Femur (tissue), 1 donor: ENCODE measurements at places on chromosomes 1 and 21.

DNA sequence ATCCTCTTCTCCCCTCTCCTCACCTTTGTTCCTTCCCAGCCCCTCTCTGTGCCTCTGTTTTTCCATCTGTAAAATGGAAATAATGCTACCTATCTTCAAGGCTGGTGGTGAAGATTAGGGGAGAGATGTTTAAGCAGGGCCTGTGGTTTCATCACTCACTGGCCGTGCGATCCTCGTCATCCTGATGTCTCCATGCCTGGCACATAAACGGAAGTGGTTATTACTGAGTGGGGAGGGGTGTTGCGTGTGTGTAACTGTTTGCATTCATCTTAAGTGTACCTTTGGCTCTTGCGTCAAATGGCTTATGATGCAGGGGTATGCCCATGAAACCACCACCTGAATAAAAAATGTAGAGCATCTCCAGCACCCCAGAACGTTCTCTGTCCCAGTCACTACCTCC, 17.2 kb upstream of the C1QA start:
- no peak for DNase-seq

- DNase-seq: peak; percentile 22
These were observed 221.3 kb downstream of the FOXD2 start for GRCh38 chr1:47659146-47659545.

GRCh38 chr1:37817481-37817880, 9.5 kb upstream of the YRDC start:
- DNase-seq: no peak

DNA sequence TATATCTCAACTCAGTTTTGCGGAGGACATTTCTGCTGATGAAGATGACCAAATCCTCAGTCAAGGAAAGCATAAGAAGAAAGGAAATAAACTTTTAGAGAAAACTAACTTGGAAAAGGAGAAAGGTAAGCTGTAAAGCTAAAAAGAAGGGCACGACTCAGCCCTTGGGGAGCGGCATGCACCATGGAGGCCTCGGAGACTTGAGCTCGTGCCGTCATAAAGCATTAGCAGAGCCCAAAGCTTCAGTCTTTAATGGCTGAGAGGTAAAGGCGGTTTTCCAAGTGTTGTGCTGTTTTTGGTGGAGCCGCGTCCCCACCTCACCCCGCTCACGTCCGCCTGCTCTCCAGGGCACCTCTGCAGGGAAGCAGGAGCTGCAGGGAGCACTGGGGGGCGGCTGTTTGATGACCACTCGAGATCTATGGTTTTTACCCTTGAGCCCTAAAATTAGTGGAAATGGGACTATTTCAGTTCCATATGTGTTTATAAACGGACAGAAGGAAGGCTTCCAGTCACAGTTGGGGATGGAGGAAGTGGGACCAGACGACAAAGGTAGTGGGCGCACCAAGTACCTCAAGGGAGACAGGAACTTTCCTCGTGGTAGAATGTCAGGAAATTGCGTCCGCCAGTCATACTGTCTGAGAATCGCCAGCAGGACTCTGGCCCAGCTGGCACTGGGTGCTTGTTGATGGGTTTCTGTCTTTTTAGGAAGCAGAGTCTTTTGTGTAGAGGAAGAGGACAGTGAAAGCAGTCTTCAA, 27.6 kb downstream of the RRP1B start:
- DNase-seq: no peak

GRCh38 chr1:104629589-104629988, 879.9 kb downstream of the AMY1C start:
- DNase-seq: no peak

DNA sequence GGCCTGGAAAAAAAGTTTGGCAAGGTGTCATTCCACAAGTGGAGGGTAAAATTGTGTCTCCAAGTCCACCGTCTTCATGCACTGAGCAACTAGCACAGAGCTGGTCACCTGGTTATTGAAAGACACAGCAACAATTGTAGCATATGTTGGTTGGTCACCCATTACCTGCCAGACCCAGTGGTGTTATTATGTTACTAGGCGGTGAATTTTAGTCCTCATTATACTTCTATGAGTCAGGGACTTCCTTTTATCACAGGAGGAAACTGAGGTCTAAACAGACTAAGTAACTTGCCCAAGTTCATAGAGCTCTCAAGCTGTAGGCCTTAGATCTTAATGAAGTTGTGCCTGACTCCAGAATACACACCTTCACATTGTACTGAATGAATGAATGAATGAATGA, 94.9 kb upstream of the VANGL1 start:
- no peak for DNase-seq

DNA sequence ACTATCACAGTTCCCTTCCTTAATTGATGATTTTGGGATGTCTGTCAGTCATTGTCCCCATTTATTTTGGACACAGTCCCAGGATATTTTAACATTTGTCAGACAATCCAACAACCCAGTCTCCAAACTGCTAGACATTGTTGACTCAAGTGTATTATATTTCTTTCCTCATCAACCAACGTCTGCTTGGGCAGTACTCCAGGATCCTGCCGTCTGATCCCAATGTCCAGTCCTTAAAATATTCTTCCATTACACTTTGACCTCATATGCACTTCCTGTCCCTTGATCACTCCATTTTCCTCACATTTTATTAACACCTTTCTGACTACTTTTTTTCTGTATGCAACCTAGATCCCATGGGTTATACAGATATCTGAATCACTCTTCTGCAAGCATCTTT, 39.8 kb upstream of the KIAA0040 start:
- DNase-seq: no peak

DNA sequence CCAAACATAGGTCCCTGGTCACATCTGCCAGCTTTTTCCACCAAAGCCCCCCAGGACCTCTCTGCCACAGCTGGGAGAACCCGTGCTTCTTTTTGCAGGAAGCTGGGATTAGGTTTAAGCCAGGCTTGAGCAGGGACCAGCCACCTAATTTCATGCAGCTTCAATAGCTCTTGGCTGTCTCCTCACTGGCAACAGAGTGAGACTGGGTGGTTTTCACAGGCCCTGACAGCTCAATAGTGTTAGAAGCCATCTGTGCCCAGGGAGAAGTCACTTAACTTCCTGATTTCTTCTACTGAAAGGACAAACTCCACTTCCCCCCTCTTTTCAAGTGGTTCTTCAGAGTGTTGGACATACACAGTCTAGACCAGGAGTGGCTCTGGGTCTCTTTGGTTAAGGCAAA, 20.4 kb upstream of the SRSF4 start:
- peak; percentile 36 for DNase-seq

DNA sequence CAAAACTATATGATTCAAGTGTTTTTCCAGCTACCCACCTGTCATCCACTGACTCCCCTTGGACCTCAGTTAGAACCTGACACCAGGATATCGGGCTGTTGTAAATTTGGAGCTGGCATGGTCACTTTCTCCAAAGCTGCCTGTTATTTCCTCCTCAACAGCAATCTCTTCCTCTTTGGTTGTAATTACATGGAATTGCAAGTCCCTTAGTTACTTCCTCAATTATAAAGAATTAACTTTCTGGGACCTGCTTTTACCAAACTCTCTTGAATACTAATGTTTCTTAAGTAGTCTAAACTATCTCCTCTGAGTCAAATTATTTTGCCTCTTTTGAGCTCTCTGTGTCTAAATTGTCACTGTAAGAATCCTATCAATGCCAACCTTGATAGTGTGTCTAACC, 150.3 kb upstream of the SGIP1 start:
- no peak for DNase-seq
